Cardiac ventricle fibroblast (primary cell): ENCODE measurements at places on chromosomes 7 and 10. TPM values are rescaled to one million over a fixed set of nuclear protein-coding genes. Genes with fewer than 3 reads are reported as not detected.

Gene CALML5
- not detected in 2 replicates for total RNA-seq

Gene PTPRZ1
- total RNA-seq: not detected in 2 replicates

Gene SLC26A3
- total RNA-seq: not detected in 2 replicates

Gene CREB3L2
- total RNA-seq: 43.1 and 47.5 TPM in 2 replicates

Gene LLCFC1
- total RNA-seq: not detected in 2 replicates

Gene RAB18
- 43.7 and 59.2 TPM in 2 replicates for total RNA-seq

Gene TWIST1
- total RNA-seq: 20.8 and 31.5 TPM in 2 replicates

Gene ESYT2
- total RNA-seq: 53.6 and 57.8 TPM in 2 replicates

Gene OR2F2
- total RNA-seq: not detected in 2 replicates

Gene TYSND1
- 16.2 and 17.1 TPM in 2 replicates for total RNA-seq

Gene MLXIPL
- total RNA-seq: 0.54 TPM in 1 of 2 replicates, not detected in the other

Gene PYROXD2
- 3.6 and 4.8 TPM in 2 replicates for total RNA-seq

Gene TFPI2
- total RNA-seq: 87.4 and 112 TPM in 2 replicates

Gene NOS3
- total RNA-seq: 2.1 and 3.1 TPM in 2 replicates

Gene SH2D4B
- total RNA-seq: not detected in 2 replicates

Gene AKR1E2
- total RNA-seq: 1.2 and 3.1 TPM in 2 replicates

Gene WNT8B
- total RNA-seq: not detected in 2 replicates

Gene AKR1D1
- total RNA-seq: not detected in 2 replicates

Gene ZMIZ1
- 42.6 and 44.5 TPM in 2 replicates for total RNA-seq

Gene GJD4
- not detected in 2 replicates for total RNA-seq

Gene CCL24
- not detected in 2 replicates for total RNA-seq

Gene CDK14
- total RNA-seq: 23.0 and 25.7 TPM in 2 replicates

Gene SYT15
- total RNA-seq: under 0.01 TPM in 2 replicates

Gene ASIC3
- 0.37 TPM in 1 of 2 replicates, not detected in the other for total RNA-seq

Gene BMS1
- 9.1 and 10.1 TPM in 2 replicates for total RNA-seq

Gene DDX50
- 29.3 and 31.2 TPM in 2 replicates for total RNA-seq

Gene COL1A2
- total RNA-seq: 7,163 and 7,512 TPM in 2 replicates

Gene MOGAT3
- total RNA-seq: not detected in 2 replicates

Gene GARS1
- total RNA-seq: 117 and 144 TPM in 2 replicates

Gene AMZ1
- 0.06 TPM in 1 of 2 replicates, not detected in the other for total RNA-seq
